Sciatic nerve (tissue), 2 donors: ENCODE measurements at places on chromosomes 16 and 17. TPM values are rescaled to one million over a fixed set of nuclear protein-coding genes. Genes with fewer than 3 reads are reported as not detected.

DNA sequence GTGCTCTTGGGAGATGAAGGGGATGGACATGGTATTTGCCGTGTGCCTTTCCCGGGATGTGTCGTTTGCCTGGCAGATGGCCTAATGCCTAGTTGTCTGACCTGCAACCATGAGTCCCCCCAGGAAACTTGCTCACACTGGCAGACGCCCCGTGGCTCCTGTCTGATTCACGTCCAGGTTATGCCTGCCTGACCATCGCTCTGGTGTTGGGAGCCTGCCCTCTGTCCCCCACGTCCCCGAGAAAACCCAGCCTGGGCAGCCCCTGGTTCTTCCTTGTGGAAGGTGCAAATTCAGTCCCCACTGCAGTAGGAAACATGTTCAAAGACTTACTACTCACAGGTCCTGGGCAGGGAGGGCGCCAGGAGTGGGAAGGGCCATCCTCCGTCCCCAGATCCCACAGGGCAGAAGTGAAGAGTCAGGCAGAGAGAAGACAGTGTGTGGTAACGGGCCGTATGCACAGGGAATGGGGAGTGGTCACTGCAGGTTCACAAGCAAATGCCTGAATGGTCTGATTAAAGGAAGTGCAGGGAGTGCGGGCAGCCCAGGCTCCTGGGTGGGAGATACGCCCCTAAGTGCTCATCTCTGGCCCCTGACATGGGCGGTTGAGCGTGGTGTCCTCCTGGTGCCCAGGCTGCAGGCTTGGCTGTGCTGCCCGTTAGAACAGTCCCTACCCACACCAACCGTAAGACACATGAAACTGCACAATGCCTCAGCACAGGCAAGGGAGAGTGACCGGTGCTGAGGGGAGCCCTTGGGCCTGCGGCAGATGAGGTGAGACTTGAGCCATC is 4.2 kb upstream of the SNAI3 start:
- no peak for DNase-seq

DNA sequence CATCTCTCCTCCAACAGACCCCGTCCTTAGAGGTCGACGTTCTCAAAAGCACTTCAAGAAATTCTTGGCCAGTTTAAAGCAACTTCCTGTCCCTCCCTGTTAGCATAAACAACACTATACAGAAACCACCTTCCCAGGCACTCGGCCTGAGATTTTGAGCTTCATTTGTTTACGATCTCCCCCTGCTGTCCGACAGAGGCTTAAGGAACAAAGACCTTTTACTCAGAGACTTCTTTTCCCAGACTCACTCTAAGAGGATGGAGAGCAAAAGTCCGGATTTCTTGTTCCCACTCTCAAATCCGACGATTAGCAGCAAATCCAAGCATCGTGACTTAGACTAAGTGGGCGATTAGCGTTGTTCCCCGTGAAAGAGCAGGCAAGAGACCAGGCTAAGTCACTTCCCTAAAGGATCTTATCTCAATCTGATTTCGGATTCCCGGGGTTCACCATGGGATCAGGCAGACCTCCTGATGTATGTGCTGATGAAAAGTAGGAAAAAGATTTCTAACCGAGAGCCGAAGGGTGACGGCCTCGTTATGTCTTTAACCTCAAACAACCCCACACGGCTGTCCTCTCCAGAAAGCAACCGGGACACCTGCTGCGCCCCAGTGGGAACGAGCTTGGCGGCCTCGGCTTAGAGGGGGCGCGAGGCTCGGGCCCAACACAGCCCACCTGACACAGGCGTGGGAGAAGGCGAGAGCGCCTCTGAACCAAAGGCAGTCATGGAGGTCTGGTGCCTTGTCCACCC is 598 bp downstream of the INPP5K start:
- DNase-seq: no peak

DNA sequence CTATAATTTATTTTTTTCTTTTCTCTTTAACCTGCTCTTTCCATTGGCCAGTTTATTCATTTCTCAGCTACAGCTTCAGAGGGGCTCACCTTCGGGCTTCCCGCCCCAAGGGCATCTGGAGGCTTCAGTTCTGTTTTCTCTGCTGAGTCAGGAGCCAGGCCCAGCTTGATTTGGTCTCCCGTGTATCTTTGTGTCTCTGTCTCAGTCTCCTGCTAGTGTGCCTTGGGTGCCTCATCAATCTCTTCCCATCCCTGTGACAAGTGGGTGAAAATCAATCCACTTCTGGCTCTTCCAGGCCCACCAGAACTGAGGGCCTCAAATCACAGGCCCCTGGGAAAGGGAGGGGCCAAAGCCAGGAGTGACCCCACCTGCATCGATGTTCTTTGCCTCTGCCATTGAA is 72.1 kb downstream of the CCDC182 start:
- DNase-seq: no peak

The ADAMTS18 gene
- total RNA-seq: 1.4 TPM

The CTRL gene
- 0.98 TPM for total RNA-seq

The NPIPB12 gene
- total RNA-seq: 47.5 TPM
